GM06990 (cell line): ENCODE measurements at places on chromosomes 11 and 22.

GRCh38 chr11:47108214-47108613 lies 68.5 kb downstream of the ARFGAP2 start:
- DNase-seq: no peak

DNA sequence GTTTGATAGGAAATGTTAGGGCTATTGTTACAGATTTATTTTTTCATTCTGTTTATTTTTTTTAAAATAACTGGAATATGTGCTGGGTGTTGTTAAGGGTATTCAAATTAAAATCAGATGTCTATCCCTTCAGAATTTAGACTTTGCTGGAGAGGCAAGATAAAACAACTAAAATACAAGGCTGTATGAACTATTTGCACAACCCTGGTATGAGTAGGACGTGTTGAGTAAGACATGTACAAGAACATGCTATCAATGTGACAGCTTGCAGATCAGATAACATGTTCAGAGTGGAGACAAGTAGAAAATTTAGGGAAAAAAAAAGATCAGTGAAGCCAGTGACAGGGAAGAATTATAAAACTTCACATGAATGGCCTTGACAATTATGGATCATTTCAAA lies 853.5 kb downstream of the METTL15 start:
- DNase-seq: no peak

DNA sequence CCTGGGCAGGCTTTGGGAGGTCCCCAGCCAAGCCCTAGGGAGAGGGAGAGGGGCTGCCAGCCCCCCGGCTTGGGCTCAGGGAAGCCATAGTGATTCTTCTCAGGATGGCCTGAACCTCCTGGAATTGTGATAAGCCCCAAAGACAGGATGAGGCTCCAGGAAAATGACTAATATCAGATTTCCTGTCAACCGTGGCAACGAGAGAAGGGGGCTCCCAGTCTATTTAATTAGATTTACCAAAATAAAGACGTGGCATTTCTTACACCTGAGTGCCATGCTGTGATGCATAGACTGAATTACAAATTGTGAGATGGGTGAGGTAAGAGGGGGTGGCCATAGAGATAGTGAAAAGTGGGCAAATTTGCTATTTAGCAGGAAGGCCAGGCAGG lies 20.4 kb downstream of the SERPINH1 start:
- no peak for DNase-seq

GRCh38 chr11:88344869-88345268 lies 7.3 kb upstream of the CTSC start:
- no peak for DNase-seq

DNA sequence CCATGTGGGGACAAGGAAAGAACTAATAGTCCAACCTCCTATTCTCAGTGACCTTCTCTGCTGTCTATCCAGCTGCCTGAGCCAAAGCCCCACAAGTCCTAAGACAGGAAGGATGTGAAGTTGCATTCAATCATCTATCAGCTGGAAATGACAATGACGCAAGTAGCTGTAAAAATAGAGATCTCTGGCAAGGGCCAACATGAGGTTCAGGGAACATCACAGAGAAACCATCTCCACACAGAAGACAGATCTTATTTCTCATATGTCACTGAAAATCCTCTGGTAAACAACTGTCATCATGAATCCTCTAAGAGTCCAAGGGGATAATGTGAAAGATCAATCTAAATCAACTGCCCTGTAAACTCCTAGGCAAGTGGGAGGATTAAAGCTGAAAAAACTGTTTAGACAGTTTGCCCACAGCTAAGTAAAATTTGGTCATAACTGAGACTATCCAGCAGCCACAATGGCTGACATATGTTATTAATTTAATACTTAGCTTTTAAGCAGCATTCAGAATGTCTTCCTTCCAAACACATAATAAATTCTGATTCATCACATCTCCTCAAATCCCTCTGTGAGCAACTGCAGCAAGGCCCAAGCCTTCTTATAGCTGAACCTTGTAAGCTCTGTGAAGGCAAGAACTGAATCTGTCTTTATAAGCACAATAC lies 52.1 kb downstream of the ALG9 start:
- DNase-seq: no peak

DNA sequence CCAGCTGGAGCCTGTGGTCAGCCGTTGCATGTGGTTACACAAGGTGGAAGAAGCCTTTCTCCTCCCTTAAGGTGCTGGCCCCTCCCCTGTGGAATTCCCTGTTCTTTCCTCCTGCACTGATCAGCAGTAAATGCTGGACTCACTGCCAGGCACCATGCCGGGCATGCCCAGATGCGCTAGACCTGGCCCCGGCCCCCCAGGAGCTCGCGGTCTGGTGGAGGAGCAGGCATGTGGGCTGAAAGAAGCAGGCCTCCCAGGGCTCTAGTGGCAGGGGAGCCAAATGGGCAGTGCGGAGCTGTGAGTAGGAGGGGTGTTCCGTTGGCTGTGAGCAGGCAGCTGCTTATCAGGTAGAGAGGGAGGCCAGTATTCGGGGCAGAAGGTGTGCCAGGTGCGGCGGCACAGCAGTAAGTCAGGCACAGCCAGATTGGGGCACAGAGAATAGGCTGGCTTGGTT lies 10.2 kb downstream of the DGKZ start:
- no peak for DNase-seq

- no peak for DNase-seq
Observed at GRCh38 chr11:119910650-119911049, 181.7 kb upstream of the NECTIN1 start.

DNA sequence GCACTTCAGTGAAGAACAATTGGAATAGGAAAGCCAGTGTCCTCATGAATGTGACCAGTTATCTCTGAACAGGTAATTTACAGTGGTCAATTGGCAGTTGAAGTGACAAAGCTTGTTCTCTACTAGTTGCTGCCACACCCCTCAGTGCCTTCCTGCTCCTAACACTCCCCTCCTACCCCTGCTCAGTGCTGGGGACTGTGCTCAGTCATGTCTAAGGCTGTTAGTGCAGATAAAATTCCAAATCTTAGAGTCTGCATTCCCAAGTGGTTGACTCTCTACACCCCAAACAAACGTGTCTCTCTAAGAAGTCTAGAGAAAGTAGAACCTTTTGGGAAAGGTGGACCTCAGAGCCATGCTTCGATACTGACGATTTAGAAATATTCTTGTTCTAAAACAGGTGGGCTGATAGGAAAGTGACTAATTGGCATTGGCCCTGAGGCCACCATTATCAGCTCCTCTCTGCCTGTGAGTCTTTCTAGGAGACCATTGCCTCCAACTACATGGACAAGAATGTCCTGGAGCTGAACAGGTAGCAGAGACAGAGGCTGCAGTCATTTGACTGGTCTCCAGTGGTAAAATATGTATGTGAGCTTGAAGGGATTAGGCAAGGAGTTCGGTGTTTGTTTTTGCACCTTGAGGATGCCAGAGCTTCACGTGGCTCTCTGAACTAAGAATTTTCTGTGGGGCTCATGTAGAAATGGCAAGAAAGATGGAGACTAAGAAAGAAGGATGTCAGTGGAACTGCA lies 22.1 kb upstream of the NNMT start:
- no peak for DNase-seq

- DNase-seq: no peak
Observed at GRCh38 chr22:33917744-33918406, 2.4 kb downstream of the LARGE1 start.

DNA sequence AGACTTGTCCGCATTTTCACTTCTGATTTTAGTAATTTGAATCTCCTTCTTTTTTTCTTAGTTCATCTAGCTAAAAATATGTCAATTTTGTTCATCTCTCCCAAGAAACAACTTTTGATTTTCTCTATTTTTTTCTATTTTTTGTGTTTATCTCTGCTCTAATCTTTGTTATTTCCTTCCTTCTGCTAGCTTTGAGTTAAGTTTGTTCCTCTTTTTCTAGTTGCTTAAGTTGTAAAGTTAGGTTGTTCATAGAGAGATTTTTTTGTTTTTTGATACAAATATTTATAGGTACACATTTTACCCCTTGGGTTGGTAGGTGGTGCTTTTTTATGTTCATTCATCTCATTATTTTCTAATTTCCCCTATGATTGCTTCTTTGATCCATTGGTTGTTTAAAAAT lies 22.1 kb upstream of the XKR3 start:
- DNase-seq: no peak

DNA sequence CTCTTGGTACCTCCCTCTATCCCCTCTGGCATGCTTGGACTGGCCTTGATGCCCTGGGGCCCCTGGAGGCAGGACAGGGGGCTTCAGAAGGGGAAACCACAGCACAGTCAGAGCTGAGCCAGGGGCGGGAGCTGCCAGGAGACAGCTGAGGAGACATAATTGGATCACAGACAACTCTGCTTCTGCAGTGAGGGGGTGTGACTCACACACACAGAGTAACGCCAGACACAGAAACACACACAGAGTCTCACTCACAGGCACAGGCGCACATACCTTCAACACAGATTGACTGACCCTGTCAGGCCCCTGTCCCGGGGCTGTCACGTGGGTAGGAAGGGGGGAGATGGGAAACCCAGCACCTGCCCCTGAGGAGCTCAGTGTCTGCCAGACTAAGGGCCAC lies 20.6 kb downstream of the STARD10 start:
- DNase-seq: no peak

- DNase-seq: no peak
Observed at GRCh38 chr22:43501878-43502277, 90.1 kb downstream of the MPPED1 start.

- no peak for DNase-seq
Observed at GRCh38 chr22:45731798-45732495, 60.3 kb downstream of the ATXN10 start.

DNA sequence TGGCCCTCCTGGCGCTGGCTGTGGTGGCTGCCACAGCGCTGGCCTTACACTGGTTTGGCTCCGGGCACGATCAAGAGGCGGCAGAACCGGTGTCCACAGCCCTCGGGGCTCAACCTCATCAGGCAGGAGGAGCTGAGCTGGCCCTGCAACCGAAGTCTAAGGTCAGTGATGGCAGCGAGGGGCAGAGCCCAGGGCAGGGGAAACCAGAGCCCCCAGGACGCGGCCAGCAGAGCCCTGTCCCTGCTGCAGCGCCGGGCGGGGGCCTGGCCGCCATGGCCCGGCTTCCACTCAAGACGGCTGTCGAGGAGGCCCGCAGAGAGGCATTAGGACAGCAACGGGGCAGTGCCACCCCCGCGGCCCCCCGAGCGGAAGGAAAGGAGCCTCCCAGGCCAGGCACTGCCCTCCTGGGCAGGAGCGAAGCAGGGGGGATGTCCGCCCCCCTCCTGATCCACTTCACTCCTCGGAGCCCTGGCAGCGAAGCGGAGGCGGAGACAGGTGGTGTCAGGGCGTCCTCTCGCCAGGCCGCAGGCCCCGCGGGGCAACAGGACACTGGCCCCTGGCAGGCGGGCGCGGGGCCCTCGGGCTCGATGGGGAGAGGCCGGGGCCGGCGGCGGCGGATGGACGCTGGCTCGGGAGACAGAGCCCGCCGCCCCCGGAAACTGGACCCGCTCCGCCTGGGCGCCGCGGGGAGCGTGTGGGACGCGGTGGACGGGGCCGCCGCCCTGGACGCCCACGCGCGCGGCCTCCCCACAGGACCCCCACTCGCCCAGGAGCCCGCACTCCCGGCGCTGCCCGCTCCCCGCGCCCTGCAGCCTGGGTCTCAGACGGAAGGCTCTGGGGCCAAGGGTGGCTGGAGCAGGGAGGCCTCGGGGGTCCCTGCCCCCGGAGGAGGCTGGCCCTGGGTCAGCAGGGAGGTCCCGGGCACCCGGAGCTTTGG lies 895 bp downstream of the KLHDC7B start:
- DNase-seq: no peak

DNA sequence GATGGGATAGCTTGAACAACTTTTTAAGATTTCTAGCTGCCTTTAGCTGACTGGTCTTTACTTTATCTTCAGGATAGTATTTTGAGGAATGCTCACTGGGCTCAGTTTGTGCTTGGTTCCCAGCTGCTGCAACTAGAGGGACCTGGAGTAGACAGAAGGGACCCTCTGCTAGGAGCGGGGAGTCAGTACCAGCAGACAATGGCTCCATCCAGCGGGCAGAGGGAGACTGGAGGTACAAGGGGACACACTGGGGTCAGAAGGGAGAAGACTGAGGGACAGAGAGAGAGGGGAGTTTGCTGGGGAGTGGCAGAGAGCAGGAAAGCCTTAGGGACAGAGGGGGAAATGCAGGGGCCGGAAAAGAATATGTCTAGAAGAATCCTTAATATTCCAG lies 22.0 kb upstream of the ACER3 start:
- no peak for DNase-seq

GRCh38 chr11:67654225-67654624 lies 3.7 kb upstream of the ACY3 start:
- no peak for DNase-seq

DNA sequence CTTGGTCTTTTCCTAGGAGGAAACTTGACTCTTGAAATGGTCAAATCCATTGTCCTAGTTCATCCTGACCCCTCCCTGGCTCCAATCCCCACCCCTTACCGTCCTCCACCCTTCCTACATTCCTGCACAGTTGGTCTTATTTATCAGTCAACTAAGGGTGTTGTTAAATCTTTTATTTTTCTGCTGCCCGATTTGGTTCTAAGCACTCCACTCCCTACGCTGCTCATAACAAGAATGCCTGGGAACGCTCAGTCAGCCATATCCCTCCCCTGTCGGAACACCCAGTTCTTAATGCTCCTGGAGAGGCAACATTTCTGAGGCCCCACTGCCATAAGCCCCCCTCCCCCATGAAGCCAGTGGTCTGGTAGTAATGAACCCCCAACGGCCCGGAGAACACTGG lies 9.7 kb downstream of the EHF start:
- no peak for DNase-seq

DNA sequence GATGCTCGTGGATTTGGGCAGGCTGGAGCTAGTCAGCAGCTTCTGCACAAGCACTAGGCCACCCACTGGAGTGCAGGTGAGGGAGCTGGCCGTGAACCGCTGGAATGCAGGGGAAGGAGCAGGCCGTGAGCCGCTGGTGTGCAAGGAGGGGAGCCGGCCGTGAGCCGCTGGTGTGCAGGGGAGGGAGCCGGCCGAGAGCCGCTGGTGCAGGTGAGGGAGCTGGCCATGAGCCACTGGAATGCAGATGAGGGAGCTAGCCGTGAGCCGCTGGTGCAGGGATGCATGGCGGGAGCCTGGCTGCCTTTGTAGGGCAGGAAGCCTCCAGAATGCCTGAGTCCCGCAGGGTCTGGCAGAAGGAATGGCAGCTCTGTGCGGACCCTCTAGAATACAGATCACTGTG lies 4220.0 kb upstream of the OR11H1 start:
- DNase-seq: no peak
